GM23338 (cell line): ENCODE measurements at places on chromosomes 3 and 15. TPM values are rescaled to one million over a fixed set of nuclear protein-coding genes. Genes with fewer than 3 reads are reported as not detected.

- H3K27me3 ChIP-seq: no peaks in the 10 kb centered on the region
- no peaks in the 10 kb centered on the region for H3K4me1 ChIP-seq
- peak; percentile 17 for DNase-seq
- no peak overlapping the region for H3K27ac ChIP-seq
Measured at GRCh38 chr15:101232677-101233076, 19.2 kb downstream of the CHSY1 start.

- peaks cover 15% of the 10 kb centered on the region for H3K4me1 ChIP-seq
- H3K4me3 ChIP-seq: no peak overlapping the region
- DNase-seq: no peak
- no peaks in the 10 kb centered on the region for H3K27me3 ChIP-seq
- no peak overlapping the region for H3K27ac ChIP-seq
Measured at GRCh38 chr15:59279023-59279422, 72.4 kb downstream of the LDHAL6B start.

DNA sequence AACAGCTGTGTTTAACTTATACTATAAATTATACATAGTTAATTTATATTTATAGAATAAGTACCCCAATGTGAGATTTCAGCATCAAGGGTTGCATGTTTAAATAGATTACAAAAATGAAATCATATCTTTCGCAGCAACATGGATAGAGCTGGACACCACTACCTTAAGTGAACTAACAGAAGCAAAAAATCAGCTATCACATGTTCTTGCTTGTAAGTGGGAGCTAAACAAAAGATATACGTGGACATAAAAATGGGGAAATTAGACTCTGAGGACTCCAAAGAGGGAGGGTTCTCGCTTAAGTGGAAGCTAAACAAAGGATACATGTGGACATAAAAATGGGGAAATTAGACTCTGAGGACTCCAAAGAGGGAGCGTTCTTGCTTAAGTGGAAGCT, 626.5 kb upstream of the DPPA4 start:
- no peak overlapping the region for H3K27ac ChIP-seq
- H3K4me1 ChIP-seq: no peaks in the 10 kb centered on the region
- H3K4me3 ChIP-seq: no peak overlapping the region
- H3K36me3 ChIP-seq: no peaks in the 10 kb centered on the region
- DNase-seq: no peak
- H3K27me3 ChIP-seq: no peaks in the 10 kb centered on the region

DNA sequence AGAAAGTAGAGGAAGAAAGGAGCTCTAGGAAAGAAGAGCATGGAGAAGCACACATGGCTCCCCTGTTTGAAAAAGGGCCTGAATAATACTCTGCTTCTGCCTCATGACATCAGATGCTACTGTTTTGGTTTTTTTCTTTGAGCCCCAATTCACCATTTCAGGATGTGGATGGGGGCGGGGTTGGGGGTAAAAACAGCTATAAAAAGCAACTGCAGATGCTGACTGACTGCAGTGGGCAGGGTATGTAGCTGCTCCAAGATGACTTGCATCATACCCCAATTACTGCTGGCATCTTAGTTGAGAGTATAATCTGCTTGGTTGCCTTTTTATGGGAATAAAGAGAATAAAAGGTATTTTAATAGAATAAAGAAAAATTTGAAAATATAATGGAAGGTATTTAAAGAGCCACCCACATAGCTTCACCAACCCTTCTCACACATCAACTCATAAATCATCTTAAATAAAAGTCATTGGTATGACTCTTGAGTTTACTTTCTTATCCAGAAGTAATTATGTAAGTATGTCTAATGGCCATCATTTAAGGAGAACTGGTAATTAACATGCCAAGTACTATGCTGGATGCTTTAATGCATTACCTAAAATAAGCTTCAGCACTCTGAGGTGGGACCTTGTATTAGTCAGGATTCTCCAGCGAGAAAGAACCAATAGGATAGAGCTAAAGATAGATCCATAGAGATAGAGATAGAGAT, 36.4 kb upstream of the TMEM45A start:
- no peak for DNase-seq
- H3K4me3 ChIP-seq: no peak overlapping the region
- no peak overlapping the region for H3K27ac ChIP-seq
- H3K4me1 ChIP-seq: peaks cover 3% of the 10 kb centered on the region
- no peaks in the 10 kb centered on the region for H3K27me3 ChIP-seq

DNA sequence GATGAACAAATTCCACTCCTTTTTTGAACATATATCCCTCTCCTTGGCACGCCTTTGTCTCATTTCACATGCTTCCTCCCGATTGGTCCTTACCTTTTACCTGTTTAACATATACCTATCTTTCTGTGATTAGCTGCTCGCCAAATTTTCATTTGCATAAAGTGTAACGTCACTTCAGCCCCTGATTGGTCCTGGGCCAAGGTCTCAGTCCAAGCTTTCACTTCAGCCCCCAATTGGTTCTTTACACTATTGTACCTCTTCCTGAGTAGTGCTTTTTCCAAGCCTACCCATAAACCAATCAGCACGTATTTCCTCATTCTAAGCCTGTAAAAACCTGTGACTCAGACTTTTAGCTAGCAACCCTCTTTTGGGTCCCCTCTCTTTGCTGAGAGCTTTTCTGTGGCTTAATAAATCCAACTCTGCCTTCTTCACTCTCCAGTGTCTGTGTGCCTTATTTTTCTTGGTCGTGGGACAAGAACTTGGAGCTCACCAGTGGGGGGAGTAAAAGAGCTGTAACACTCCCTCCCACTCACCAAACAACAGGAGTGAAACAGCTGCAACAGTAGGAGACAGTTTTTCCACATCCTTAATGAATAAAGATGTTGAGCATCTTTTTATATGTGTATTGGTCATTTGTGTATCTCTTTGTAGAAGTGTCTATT, 584 bp upstream of the XCR1 start:
- H3K4me3 ChIP-seq: no peak overlapping the region
- H3K36me3 ChIP-seq: 0 out of 2 replicates have a peak, but pooled peaks cover 8% of the 10 kb centered on the region
- H3K27me3 ChIP-seq: no peaks in the 10 kb centered on the region
- no peaks in the 10 kb centered on the region for H3K4me1 ChIP-seq

- H3K27me3 ChIP-seq: no peaks in the 10 kb centered on the region
- H3K36me3 ChIP-seq: no peaks in the 10 kb centered on the region
- H3K4me1 ChIP-seq: peaks cover 59% of the 10 kb centered on the region
- peak; percentile 27 for DNase-seq
- peak overlapping the region; percentile 91 for H3K27ac ChIP-seq
Measured at GRCh38 chr15:63764124-63764803, 69.5 kb downstream of the HERC1 start.

DNA sequence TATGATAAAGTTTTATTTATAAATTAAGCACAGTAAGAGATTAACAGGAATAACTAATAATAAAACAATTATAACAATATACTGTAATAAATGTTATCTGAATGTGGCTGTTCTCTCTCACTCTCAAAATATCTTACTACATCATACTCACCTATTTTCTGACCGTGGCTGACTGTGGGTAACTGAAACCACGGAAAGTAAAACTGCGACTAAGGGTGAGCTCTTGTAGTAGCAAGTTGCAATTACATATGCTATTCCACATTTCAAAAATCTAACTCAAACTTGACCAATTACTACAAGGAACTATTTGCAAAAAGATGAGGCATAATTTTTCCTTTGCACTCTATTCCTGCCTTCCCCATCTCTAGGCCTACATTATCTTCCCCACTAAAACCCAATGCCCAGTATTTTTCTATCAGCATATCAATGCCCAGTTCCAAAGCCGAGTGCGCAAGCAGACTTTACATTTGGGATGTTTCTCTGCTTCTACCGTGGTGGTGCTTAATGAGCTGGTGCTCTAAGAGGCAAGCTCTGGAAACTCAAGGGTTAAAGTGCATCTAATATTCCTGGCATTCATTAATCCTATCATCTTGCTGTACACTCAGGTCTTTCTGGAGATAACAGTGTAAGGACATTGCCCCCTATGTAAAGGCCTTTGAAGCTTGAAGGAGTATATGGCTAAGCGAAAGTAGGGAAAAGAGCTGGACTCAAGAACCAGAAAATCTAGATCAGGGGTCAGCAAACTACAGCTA, 6.7 kb downstream of the PCYT1A start:
- H3K27ac ChIP-seq: no peak overlapping the region
- DNase-seq: no peak
- no peaks in the 10 kb centered on the region for H3K36me3 ChIP-seq

GRCh38 chr3:169759256-169759655, 5.6 kb downstream of the TERC start:
- H3K27me3 ChIP-seq: no peaks in the 10 kb centered on the region
- no peak for DNase-seq
- H3K4me3 ChIP-seq: no peak overlapping the region
- no peaks in the 10 kb centered on the region for H3K4me1 ChIP-seq

- DNase-seq: no peak
- no peaks in the 10 kb centered on the region for H3K36me3 ChIP-seq
- peaks cover 23% of the 10 kb centered on the region for H3K4me1 ChIP-seq
- H3K27me3 ChIP-seq: no peaks in the 10 kb centered on the region
- no peak overlapping the region for H3K27ac ChIP-seq
Measured at GRCh38 chr3:53016236-53016635, 29.6 kb downstream of the SFMBT1 start.

GRCh38 chr3:15010664-15011063, 54.5 kb downstream of the MRPS25 start:
- no peaks in the 10 kb centered on the region for H3K27me3 ChIP-seq
- peaks cover 17% of the 10 kb centered on the region; the same call in 1 of the 2 replicates for H3K36me3 ChIP-seq
- no peaks in the 10 kb centered on the region for H3K4me1 ChIP-seq
- H3K27ac ChIP-seq: no peak overlapping the region
- no peak for DNase-seq

DNA sequence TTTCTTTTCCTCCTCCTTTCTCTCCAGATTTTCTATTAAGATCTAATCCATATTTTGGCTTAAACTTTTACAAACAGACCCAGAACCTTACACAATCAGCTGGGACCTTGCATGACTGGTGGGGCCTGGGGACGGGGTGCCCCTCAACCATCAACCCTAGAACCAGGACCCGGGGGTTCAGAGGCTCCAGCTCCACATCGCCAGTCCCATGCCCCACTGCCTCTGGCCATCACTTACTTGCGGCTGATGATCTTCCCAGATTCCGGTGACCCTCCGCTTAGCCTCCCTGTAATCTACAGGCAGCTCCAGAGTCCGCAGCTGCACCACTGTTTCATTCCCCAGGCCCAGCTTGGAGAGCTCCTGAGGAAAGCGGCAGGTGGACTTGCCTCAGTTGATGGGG, 36.8 kb downstream of the PGPEP1L start:
- H3K4me1 ChIP-seq: no peaks in the 10 kb centered on the region
- no peak overlapping the region for H3K27ac ChIP-seq
- H3K4me3 ChIP-seq: no peak overlapping the region
- DNase-seq: no peak
- no peaks in the 10 kb centered on the region for H3K27me3 ChIP-seq

DNA sequence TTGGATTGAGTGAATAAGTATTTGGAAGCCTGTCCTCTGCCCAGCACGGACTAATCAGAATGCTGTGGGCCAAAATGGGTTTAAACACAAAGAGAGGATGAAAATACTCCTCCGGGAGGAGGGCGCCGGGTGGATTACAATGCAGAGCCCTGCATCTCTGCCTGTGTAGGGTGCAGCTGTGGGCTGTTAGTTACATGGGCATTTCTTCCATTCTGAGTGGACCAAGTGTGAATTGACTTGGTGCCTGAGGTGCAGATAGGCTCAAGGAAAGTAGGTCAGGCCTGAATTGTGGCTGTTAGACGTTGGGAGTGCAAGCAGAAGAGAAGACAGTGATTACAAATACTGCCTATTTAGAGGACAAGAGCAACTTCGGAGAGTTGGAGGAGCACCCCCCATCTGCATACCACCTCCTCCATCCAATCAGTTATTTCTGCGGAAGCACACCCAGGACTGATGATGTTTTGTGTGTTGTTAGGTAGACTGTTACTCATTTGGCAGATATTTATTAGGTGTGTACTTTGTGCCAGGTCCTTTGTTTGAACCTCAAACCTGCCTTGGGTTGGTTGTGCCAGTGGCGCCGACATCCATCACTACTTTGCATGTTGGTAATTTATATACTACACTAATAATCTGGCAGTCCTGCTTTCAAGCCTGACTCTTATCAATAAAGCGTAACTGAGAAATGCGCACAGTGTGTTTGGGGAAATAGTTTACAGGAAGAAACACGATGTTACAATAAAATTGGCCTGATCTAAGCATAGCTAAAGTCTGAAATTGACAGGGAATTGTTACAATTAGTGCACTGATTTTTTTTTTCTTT, 33.0 kb downstream of the PTPRG start:
- H3K27me3 ChIP-seq: no peaks in the 10 kb centered on the region
- DNase-seq: no peak
- no peaks in the 10 kb centered on the region for H3K36me3 ChIP-seq

DNA sequence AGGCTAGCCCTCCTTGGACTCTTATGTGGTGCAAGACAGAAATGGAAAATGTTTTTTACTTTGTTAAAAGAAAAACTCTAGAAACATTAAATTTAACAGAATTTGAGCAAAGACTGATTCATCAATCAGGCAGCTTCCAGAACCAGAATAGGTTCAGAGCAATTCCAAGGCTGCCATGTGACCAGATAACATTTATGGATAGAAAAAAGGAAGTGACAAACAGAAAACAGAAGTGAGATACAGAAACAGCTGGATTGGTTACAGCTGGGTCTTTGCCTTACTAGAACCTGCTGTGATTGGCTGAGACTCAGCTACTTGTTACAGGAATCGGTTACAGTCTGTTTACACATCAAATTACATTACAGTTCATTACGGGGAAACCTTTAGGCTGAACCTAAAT, 22.5 kb upstream of the OTOL1 start:
- no peaks in the 10 kb centered on the region for H3K36me3 ChIP-seq
- H3K4me3 ChIP-seq: no peak overlapping the region
- peaks cover 8% of the 10 kb centered on the region for H3K4me1 ChIP-seq
- H3K27ac ChIP-seq: no peak overlapping the region
- DNase-seq: no peak

DNA sequence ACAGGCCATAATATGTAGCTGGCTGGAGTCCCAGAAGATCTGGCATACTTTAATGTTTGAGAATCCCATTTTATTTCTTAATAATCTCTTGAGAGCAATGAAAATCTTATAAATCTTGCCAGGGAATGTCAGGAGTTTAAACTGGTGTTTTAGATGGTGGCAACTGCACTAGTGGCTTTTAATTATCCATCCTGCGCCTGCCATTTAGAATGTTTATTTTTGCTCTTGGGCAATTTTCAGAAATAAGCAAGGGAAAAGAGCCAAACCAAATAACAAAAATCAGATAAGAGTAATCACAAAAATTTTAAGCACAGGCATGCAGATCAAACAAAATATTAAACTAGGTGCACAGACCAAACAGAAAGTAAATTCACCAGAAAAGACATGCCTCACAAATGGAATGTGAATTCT, 41.9 kb upstream of the UBP1 start:
- no peaks in the 10 kb centered on the region; the same call in none of the 2 replicates for H3K36me3 ChIP-seq
- H3K4me1 ChIP-seq: no peaks in the 10 kb centered on the region
- no peak overlapping the region for H3K4me3 ChIP-seq
- no peak for DNase-seq

GRCh38 chr15:81038975-81039607, 38.4 kb downstream of the TLNRD1 start:
- DNase-seq: no peak
- no peaks in the 10 kb centered on the region for H3K27me3 ChIP-seq
- no peak overlapping the region for H3K27ac ChIP-seq
- H3K36me3 ChIP-seq: no peaks in the 10 kb centered on the region
- no peak overlapping the region for H3K4me3 ChIP-seq
- H3K4me1 ChIP-seq: no peaks in the 10 kb centered on the region

The RPSA gene
- polyA plus RNA-seq: 1,591 and 1,731 TPM in 2 replicates

The WDR73 gene
- 14.8 TPM in 2 replicates for polyA plus RNA-seq

The CLRN1 gene
- 0.45 and 0.47 TPM in 2 replicates for polyA plus RNA-seq

The KNG1 gene
- polyA plus RNA-seq: 0.09 TPM in 1 of 2 replicates, not detected in the other

The ALDH1A2 gene
- not detected in 2 replicates for polyA plus RNA-seq

The SLC38A3 gene
- 0.68 and 1.3 TPM in 2 replicates for polyA plus RNA-seq
